ENCODE measurements at places on chromosomes 3 and 15.

GRCh38 chr15:91308855-91309254 is 208.8 kb downstream of the SV2B start:
- DNase-seq = no peak

DNA sequence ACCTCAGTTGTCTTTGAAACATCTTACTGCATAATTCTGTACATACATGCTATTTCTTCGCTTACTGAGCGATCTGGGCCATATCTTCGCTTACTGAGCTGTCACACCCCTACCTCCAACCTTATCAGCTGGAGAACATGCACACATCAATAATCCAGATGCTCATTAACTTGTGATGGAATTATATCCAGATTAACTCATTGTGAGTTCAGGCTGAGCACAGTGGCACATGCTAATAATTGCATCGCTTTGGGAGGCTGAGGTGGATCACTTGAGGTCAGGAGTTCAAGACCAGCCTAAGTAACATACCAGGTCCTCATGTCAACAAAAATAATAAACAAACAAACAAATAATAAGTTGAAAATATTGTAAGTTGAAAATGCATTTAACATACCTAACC is 19.3 kb upstream of the ANXA2 start:
- DNase-seq = no peak

DNA sequence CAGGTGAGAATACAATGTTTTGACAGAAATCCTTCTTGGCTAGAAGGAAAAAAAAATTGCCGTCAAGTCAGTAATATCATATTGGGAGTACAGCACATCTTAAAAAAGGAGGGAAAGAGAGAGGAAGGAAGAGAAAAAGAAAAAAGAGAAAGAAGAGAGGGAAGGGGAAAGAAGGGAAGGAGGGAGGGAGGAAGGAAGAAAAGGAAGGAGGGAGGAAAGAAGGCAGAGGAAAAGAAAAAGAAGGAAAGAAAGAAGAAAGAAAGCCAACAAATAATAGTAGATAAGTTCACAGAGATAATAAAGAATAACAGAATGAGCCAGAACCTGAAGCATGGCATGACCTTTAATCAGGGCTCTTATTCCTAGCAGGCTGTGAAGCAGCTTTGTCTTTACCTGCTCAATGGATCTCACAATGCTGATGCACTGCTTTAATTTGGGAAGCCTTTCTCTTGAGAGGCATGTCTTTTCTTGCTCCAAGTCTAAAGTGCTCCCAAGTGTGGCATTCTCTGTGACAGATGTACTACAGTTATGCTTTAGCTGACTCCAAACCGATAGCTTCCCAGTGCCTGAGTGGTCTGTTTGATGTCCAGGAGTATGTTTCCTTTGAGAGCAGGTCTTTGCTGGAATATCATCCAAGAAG is 114.9 kb downstream of the IQCH start:
- DNase-seq = no peak

DNA sequence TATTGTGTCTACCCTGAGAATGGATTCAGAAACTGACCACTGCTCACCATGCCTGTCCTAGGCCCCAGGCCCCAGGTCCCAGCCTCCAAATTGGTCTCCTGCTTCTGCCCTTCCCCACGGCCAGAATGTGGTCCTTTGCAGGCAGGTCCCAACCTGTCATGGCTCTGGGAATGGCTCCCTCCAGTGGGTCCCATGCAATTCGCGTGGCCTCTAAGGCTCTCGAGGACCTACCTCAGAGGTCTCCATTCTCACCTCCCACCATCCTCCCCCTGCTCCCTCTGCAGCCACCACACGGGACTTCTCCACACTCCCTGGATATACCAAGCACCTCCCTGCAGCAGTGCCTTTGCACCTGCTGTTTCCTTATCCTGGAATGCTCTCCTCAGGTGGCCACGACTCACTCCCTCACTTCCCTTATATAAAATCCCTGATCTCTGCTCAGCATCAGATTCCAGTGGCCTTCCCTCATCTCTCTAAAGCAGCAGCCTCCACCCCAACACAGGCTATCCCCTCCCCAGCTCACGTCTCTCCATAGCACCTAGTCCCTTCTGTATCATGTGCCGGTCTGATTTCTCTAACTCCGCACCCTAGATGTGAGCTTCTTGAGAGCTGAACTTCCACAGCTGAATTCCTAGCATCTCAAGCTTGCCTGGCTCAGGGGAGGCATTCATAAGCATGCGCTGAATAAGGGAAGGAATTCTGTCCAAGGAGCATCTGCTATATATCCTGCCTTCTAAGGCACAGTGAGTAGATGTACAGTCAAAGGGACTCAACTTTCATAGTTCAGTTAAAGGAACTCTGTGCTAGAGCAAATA is 56.9 kb downstream of the ARRDC4 start:
- no peak for DNase-seq

DNA sequence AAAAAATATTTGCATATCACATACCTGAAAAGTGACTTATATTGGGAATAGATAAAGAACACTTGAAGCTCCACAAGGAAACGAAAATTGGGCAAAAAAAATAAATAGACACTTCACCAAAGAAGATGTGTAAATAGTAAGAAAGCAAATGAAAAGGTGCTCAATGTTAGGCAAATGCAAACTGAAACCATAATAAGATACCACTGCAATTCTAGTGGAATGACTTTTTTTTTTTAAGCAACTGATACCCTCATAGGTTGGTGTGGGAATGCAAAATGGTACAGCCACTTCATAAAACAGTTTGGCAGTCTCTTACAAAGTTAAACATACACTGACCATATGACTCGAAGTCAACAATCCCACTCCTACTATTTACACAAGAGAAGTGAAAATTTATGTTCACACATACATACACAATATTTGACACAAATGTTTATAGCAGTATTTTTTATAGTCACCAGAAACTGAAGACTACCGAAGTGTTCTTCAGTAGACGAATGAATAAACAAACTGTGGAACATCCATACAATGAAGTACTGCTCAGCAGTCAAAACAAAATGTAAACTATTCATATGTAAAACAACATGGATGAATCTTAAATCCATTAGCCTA is 176.3 kb downstream of the ZMAT3 start:
- DNase-seq = no peak

GRCh38 chr15:65311760-65312159 is 7.3 kb downstream of the RNU5B-1 start:
- no peak for DNase-seq

DNA sequence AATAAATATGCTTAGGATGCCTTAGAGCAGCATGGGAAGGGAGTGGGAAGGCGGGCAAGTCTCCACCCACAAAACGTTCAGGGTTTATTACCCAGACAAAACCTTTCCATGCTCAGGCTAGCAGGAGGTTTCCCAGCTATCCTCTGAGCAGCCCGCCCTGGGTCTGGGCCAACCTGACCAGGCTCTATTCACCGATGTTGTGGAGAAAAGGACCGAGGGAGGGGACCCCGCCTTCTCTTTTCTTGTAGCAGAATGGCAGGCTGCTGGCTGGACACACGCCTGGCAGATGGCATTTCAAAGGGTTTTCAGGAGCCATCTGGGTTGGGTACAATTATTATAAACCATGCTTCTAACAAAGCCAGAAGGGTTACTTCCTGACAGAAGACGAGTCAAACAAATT is 540.9 kb downstream of the MAGI1 start:
- no peak for DNase-seq

DNA sequence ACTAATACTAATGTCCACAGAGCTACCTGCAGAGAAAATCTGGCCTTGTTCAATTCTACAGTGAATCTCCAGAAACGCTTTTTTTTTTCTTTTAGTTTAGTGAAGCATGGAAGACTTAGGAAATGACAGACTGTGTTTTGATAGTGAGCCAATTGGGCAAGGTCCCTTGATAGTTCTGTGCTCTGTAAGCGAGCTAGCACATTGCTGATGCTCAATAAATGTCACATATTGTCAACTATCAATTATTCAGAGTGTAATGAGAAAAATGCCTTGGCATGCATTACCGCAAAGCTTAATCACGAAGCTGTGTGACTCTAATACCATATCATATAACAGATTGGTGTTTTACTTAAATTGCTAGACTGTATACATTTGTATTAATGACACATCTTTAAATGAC is 5.2 kb upstream of the C3orf85 start:
- DNase-seq = no peak

DNA sequence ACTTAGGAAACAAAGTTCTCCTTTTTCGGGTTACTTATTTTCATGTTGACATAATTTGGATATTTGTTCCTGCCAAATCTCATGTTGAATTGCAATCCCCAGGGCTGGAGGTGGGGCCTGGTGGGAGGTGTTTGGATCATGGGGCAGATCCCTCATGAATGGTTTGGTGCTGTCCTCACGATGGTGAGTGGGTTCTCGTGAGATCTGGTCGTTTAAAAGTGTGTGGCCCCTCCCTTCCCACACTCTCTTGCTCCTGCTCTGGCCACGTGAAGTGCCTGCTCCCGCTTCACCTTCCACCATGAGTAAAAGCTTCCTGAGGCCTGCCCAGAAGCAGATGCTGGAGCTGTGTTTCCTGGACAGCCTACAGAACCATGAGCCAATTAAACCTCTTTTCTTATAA is 43.7 kb upstream of the MCF2L2 start:
- no peak for DNase-seq

DNA sequence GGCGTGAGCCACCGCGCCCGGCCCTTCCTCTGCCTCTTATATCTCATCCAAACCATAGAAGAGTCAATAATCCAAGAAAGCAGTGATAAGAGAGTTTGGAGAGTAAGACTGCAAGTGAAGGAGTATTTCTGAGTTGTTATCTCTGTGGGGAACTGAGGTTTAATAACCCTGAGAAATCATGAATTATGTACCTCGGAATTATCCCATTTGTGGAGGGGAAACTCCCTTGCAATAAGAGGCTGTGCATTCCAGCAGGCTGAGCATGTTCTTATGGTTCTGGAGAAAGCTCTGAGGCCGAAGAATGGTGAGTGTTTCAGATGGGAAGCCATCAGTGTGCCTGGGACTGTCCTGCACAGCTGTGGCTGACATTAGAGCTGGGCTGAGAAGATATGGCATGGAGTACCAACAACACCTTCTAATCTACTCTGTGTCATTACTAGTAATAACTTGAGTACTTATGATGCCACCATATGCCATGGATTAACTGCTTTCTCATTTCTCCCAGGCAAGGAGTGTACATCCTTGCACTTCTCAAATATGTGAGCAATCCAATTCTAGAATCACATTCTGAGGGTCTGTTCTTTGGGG is 31.4 kb upstream of the NOX5 start:
- DNase-seq = no peak

GRCh38 chr15:92073044-92073785 is 219.7 kb downstream of the SLCO3A1 start:
- DNase-seq = no peak
